Astrocyte of the cerebellum (primary cell): ENCODE measurements at places on chromosomes 3 and 15.

DNA sequence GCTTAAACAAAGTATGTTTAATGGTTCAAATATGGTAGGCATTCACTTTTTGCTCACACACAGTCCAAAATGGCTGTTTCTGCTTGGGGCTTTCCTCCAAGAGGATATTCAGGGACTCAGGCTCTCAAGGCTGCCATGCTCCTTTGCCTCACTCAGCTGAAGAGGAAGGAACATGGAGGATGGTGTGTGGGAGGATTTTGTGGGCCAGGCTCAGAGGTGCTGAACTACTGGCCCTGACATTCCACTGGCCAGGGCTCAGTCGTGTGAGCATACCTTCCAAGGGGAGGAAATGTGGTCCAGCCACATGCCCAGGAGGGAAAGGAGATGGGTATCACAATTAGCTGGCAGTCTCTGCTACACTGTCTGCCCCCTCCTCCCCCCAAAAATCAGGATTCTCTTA lies 8.7 kb downstream of the PXYLP1 start:
- no peak for DNase-seq

DNA sequence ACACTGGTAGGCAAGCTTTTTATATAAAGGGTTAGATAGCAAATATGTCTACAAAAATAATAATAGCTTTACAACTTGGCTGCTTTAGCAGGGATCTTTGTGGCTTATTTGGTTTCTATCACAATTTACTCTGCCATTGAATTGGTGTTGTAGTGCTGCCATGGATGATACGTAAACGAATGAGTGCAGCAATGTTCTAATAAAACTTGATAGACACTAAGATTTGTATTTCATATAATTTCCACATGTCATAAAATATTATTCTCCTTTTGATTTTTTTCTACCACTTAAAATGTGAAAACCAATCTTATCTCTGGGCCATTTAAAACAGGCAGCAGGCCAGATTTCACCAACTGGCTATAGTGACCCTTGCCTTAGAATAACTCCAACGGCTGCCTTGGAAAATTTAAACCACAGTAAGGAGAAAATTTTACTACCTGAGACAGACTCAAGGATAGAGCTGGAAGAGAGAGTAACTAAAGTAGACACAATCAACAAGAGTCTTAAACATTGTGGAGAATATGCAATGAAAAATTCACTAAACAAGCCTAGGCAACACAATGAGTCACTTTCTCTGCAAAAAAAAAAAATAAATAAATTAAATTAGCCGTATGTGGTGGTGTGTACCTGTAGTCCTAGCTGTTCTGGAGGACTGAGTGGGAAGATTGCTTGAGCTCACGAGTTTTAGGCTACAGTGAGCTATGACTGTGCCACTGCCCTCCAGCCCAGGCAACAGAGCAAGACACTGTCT lies 8.1 kb downstream of the NPHP3 start:
- no peak for DNase-seq

DNA sequence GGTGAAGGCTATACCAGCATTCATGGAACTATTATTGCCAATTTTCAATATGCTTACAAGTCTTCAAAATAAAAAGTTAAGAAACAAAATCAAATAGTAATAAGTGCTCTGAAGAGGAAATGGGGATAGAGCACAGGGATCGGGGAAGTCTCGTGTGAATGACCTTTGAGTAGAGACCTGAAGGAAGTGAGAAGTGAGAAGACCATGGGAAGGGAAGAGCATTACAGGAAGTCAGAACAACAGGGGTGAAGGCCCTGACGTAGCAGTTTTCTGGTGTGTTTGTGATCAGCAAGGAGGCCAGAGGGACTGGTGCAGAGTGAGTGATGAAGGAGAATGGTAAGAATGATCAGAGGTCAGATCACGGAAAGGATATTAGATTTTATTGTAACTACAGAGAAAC lies 48.1 kb downstream of the STAC start:
- no peak for DNase-seq

DNA sequence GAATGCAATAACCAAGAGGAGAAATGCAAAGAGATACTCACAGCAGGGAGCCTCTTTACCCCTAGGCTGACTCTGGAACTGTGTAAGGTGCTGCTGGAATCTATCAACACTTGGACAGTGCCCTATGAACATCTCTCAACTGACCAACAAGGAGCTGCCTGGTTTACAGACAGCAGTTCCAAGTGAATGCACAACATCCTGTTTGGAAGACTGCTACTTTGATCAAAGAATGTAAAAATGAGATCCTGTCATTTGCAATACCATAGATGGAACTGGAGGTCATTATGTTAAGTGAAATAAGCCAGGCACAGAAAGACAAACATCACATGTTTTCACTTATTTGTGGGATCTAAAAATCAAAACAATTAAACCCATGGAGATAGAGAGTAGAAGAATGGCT lies 136.3 kb downstream of the IMPG2 start:
- DNase-seq: no peak

GRCh38 chr15:45456212-45457106 lies 66.1 kb downstream of the SLC30A4 start:
- peak; percentile 100 for DNase-seq

- DNase-seq: no peak
Observed at GRCh38 chr3:188062216-188062615, 91.7 kb upstream of the LPP start.
